ENCODE measurements at places on chromosomes 3 and 15.

- DNase-seq = no peak
These were observed 50.3 kb downstream of the SHQ1 start for GRCh38 chr3:72797773-72798543.

DNA sequence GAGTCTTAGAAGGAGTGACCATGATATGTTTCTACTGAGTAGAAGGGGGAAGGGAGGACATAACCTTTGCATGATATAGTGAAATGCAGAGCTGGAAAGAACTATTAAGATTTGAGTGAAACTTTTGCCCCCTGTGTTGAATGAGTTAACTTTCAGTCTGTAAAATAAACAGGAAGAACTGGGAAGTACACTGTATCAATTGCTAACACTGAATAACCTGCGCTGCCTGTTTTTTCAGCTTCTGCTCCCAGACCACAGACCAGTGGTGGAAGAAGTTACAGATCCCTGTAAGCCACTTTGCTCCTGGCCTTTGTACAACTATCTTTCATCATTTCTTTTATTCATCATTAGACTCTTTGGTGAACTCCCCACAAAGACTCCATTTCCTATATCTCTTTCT lies 3.6 kb upstream of the LRCH3 start:
- no peak for DNase-seq

DNA sequence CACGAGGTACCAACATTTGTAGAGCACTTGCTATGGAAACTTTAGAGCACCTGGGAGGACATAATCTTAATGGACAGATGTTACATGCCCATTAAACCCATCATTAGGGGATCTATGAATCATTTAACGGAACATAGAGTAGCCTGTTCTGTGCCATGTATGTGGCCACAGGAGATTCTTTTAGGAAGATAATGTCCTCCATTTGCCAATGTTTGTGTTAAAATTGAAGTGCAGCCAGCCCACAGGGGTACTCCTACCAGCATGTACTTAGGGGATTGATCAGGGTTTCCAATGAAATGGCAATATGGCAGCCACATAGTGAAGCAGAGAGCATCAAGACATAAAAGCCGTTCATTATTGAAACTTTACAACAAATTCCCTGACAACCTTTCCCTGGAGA lies 70.7 kb downstream of the TNIK start:
- no peak for DNase-seq

DNA sequence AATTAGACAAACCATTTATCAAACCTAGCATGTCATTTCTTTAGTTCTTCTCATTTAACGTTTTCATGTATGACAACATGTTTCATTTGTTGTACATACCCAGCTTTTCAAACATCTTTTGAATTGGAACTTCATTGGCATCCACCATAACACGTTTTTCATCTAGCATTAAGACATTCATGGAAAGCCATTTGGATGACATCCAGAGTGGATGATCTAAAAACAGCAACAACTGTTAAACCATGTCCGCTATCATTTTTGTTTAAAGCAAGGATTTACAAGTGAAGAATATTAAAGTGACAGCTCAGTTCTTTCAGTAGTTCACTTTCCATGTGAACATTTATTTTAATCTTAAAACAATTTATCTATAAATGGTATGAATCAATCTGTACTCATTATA lies 14.5 kb downstream of the GATM start:
- no peak for DNase-seq

GRCh38 chr3:46935168-46935858 lies 41.2 kb downstream of the CCDC12 start:
- no peak for DNase-seq

DNA sequence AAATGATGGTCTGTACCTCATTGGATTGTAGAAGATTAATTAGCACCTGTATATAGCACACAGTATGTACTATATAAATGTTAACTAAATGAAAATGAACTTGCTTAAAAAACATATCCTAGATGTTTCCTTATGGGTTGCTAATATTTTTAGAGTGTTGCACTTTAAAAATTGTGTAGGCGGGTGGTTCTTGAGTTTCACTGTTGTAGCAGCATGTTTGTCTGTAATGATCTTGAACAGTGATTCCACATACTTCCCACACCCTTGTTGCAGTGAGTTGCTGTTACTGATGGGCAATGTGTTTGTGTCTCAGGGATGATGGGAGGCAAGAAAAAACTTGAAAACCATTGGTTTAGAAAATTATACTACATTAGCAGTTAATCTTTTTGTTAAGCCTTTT lies 22.0 kb downstream of the USP3 start:
- no peak for DNase-seq

GRCh38 chr15:62391641-62392262 lies 226.7 kb upstream of the C2CD4B start:
- no peak for DNase-seq

- DNase-seq = no peak
These were observed 77.5 kb upstream of the PIAS1 start for GRCh38 chr15:67976506-67977073.

DNA sequence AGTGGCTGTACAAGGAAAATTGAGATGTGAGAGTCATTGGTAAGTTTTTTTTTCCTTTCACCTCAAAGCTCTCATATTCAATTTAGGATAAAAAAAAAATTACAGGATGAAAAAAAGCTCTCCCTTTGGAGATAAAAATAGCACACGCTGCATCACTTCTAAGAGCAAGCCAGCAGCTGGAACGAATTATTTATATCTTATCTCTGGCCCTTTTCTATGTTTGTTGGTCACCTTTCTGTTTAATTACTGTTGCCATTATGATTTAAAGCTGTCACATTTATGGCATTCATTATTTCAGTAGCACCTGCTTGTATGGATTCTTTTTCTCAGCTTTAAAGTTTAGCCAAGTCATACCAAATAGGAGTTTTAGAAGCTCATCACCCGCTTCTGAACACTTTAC lies 171.6 kb upstream of the PDZRN3 start:
- no peak for DNase-seq

- no peak for DNase-seq
These were observed 186.1 kb downstream of the TJP1 start for GRCh38 chr15:29636140-29636539.

- DNase-seq = no peak
These were observed 32.8 kb downstream of the BDH1 start for GRCh38 chr3:197522881-197523441.

DNA sequence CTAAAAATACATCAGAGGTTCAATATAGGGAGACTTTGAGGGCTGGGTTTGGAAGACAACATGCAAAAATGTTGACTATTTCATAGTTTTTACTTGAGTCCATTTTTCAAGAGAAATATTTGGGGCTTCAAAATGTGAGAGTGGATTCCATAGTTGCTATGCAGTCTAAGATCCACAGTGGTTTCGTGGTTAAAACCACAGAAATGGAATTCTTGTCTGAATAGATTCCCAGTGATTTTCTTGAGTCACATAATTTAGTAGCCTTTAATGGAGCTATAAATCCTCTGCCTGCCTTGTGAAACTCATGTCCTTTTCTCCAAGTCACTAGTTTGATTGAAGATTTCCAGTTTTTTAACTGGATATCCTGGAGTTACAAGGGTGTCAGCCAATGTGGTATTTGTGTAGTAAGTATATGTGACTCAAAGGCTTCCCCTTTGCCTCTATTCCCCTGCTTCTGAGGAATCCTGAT lies 94.7 kb upstream of the RBMS3 start:
- no peak for DNase-seq

DNA sequence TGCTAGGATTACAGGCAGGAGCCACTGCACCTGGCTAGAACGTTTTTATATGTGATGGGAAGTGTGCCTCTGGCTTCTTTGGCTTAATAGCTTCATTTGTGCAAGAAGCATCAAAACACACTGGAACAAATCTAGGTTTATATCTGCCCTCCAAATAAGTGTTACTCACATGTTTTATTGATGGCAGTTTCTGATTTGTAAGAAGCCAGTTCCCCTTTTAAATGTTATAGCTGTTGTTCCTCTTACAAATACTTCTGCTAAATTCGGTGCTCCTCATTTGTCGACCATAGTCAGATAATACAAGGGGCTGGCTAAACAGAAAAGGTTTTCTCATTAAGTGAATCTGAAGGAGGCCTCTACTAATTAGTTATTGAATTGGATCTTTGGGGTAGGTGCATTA lies 307.1 kb upstream of the SEMA6D start:
- DNase-seq = no peak

DNA sequence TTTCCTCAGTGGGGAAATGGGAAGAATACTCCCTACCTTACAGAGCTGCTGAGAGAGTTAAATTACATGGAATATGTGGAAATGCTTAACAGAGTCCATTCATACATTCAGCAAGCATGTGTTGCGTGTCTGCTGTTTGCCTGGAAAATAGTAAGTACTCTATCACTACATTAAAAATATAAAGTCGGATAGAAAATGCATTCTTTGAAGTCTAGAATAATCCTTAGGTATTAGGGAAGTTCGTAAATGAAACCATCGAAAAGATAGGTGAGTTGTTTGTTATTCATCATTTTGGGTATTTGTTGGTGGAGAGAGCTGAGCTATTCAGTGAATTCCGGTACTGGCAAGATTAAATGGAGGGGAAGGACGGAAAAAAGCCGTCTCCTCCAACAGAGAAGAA lies 200.1 kb downstream of the OPA1 start:
- DNase-seq = no peak

- no peak for DNase-seq
These were observed 47.6 kb downstream of the IDH2 start for GRCh38 chr15:90054618-90055097.

- DNase-seq = peak; percentile 9
These were observed 116.2 kb downstream of the MFSD1 start for GRCh38 chr3:158918008-158918407.

GRCh38 chr3:187025254-187025655 lies 94.9 kb downstream of the ST6GAL1 start:
- DNase-seq = no peak

GRCh38 chr3:126121074-126121473 lies 37.1 kb upstream of the SLC41A3 start:
- no peak for DNase-seq

DNA sequence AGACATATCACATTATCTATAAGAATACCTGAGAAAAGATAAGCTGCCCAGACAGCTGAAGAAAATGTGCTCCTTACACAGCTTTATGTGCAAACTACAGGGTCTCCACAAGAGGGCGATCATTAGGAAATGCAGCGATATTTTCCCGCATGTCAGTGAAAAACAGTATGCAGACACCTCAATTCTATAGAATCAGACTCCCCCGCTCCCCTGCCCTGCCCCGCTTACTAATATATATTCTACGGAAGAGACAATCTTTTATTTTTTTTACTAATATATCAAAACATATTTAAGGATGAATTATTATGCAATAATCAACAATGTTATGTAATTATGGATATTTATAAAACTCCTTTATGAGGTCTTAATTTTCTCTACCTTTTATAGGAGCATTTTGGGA lies 681.3 kb downstream of the ROBO1 start:
- DNase-seq = no peak

- DNase-seq = no peak
These were observed 45.6 kb downstream of the NME9 start for GRCh38 chr3:138284079-138284478.
